Left kidney (tissue), 8 donors: ENCODE measurements at places on chromosomes 11 and 22.

DNA sequence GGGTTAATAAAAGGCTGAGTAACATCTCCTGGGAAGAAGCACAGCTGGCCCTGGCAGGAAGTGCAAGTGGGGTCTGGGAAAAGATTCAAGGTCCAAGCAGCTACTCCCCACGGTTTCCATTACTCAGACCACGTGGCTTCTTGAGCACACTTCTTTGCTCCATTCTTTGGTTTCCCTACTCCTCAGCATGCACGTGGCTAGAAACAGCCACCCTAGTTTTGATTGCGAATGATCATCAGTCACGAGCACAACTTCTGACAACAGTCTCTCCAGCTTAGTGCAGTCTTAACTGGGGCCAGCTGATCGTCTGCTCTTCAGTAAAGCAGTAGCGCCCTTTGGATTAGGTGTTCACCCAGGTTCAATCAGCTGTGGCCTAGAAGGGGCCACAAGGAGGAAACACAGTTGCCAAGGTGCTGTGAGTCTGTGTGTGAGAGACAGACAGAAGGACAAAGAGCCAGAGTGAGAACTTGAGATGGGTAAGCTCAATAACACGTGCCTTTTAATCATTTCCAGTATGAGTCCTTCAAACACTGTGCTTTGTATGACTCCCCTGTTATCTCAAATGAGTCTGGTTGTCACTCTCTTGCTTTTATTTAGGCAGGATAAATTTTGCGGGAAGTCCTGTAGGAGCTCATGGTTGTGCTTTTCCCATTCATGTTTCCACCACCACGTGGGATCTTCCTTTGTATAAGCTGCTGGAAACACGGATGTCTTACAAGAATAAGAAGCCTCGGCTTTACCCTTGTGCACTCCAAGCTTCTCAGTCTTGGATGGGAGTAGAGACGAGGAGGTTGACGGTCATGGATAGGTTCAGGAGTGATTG is 901 bp upstream of the PARVA start:
- peak; percentile 50 for DNase-seq

GRCh38 chr11:108239076-108239475 is 16.2 kb downstream of the ATM start:
- no peak for DNase-seq

DNA sequence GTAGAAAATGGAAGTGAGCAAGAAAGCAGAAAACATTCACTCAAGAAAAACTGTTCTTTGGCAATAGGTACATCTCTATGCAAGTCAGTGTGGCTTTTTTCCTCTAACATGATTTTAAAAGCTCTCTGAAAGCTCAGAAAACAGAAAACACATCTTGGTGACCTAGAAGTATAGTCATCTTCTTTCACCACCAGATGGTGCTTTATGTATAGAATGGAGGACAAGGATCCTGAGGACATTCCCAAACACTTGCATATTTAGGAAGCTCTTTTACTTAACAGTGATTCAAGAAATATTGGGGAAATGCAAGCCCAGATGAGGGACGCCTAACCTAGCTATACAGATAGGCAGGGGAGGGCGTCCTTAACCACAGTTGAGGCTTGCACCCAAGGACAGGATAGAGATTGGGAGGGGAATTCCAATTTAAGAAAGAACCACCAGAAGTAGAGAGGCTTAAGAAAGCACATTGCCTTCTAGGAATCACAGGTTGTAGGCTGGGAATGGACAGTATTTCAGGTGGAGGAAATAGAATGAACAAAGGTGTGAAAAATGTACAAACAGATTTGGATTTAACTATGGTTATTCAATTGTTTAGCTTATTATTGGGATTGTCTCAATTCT is 13.8 kb upstream of the CCDC81 start:
- DNase-seq: no peak

- no peak for DNase-seq
Observed at GRCh38 chr22:21834869-21835268, 32.6 kb downstream of the MAPK1 start.

DNA sequence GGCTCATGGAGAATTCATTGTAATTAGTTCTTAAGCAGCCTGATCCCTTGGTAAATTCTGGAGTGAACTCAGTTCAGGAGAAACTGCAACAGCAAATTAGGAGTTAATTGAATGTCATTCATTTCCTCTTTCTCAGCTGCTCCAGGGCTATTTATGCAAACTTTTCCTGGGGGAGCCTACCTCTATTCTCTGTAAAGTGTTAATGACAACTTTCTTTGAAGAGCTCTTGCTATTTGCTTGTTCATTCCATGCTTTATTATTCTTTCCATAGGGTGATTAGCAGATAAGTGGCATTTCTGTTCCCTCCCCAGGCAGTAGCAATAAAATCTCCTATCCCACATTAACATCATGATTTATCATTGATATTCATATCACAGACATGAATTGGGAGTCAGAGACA is 267.6 kb upstream of the DDI1 start:
- no peak for DNase-seq

GRCh38 chr11:134845474-134846327 is 433.7 kb upstream of the B3GAT1 start:
- no peak for DNase-seq

DNA sequence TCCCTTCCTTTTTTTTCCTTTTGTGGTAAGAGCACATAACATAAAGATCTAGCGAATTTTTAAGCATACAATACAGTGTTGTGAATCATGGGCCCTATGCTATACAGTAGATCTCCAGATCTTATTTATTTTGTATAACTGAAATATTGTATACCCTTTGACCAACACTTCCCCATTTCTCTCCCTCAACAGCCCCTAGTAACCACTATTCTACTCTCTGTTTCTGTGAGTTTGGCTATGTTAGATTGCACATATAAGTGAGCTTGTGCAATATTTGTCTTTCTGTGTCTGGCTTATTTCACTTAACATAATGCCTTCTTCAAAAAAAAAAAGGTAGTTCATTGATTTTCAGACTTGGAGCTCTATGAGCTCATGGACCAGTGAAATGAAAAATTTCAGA is 180.5 kb downstream of the C11orf91 start:
- no peak for DNase-seq

- DNase-seq: no peak
Observed at GRCh38 chr11:84414920-84415319, 1128.8 kb upstream of the CCDC90B start.

DNA sequence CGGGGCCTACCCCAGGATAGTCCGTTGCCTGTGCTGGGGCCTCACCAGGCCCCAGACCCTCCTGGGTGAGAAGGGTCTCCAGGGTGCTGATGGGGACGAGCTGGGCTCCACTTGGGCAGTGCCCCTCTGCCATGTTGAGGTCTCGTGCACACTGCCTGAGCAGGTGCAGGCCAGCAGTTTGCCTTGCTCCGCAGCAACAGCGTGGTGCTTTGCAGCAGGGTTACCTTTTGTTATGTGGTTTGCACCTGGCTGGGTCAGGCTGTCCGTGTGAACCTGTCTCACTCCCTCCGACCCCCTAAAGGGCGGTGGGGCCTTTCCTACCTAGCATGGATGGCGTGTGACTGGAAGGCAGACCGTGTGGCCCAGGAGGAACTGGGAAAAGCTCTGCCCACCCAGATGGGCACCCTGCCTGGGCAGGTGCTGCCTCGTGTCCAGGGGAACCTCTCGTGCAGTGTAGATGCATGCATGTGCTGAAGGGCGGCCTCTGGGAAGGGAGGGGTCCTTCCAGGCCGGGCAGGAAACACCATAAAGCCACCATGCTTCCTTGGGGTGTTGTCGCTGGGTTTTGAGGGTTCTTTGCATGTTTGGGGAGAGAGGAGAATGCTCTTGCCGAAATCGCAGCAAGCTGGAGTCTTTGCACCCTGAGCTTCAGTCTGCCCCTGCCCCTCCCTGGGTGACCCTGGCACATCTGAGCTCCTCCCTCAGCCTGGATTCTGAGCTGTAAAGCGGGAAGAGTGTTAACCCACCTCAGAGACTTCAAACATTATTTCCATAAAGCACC is 75.4 kb upstream of the PPARA start:
- DNase-seq: no peak

- DNase-seq: no peak
Observed at GRCh38 chr11:66325263-66325671, 8.4 kb upstream of the CD248 start.
